ENCODE measurements at places on chromosomes 11 and 22.
A peak's percentile ranks its signal among the peaks of the same experiment; 100 is the strongest.

DNA sequence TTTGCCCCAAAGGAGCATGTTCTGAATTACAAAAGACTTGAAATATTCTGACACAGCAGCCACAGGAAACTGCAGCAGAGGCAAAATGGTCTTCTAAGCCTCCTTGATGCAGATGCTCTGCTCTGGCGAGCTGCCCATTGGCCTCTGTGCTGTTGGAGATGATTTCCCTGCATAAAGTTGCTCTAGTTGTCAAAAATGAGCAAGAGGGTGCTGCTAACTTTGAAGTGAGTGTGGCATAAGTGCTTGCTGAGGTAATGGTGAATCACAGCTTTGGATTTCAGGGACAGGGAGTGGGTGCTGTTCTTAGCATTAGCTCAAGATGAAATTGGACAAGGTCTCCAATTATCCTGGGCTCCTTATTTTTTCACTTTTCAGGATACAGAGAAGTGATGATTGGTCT is 435.4 kb downstream of the TMEM135 start:
- no peak for DNase-seq

GRCh38 chr11:12901874-12902481 is 107.1 kb upstream of the RASSF10 start:
- no peak for DNase-seq

GRCh38 chr22:20509344-20510047 is 2.1 kb downstream of the MED15 start:
- peak; percentile 61 for DNase-seq

DNA sequence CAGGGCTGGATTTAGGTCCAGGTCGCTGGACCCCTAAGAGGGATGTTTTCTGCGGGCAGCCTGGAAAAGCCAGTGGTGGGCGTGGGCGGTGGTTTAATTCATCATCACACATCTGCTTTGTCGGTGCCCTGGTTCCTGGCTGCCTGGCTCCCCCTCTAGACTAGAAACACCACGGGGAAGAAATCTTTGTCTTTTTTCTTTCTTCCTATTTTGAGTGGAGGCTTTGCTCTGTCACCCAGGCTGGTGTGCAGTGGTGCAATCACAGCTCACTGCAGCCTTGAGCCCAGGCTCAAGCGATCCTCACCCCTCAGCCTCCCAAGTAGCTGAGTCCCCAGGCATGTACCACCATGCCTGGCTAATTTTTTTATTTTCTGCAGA is 86.6 kb upstream of the LINC01488 start:
- DNase-seq = no peak

- peak; percentile 11 for DNase-seq
These were observed 74.9 kb upstream of the RAG2 start for GRCh38 chr11:36672815-36673450.

GRCh38 chr11:96197801-96198701 is 144.9 kb downstream of the MAML2 start:
- DNase-seq = no peak

GRCh38 chr11:102142333-102142732 is 32.1 kb downstream of the YAP1 start:
- no peak for DNase-seq

GRCh38 chr11:112306230-112306629 is 45.6 kb upstream of the PLET1 start:
- DNase-seq = no peak

- no peak for DNase-seq
These were observed 21.5 kb downstream of the RANGAP1 start for GRCh38 chr22:41264408-41264941.

- DNase-seq = no peak
These were observed 18.5 kb downstream of the COMMD9 start for GRCh38 chr11:36270701-36271100.
